ENCODE measurements at places on chromosomes 16 and 17.

DNA sequence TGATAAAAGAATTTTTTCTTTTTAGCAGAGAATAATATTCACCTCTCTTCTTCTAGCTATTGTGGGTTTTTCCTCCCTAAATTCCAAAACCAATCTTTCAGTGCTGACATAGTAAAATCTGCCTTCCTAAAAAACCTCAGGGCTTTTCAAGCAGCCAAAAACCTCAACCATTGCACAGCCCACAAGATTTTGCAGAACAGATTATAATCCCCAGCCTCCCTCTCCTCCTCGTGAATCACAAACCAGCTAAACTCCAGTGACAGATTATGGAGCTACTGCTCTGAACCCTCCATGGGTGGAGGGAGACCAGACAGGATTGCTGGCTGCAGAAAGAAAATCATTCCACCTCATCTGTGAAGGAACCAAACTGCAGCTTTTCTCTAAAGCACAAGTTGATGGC lies 341.6 kb downstream of the SOX9 start:
- DNase-seq, result no peak

GRCh38 chr17:5581655-5582054 lies 2.7 kb downstream of the NLRP1 start:
- DNase-seq, result no peak

DNA sequence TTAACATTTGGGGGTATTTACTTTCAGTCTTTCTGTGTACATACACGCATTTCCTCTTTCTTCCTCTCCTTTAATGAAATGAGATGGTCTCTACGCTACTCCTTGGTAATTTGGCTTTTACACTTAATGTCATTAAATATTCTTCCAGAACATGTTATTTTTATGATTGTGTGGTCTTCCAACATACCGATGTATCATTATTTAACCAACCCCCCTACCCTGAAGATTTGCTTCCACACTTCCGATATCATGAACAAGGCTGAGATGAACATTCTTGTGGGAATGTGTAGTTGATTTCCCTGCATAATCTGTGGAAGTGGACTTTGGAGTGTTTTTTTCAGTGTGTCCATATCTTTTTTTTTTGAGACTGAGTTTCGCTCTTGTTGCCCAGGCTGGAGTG lies 2.3 kb upstream of the PGS1 start:
- DNase-seq, result no peak

- no peak for DNase-seq
These were observed 4.3 kb upstream of the ADAMTS18 start for GRCh38 chr16:77439106-77439505.

DNA sequence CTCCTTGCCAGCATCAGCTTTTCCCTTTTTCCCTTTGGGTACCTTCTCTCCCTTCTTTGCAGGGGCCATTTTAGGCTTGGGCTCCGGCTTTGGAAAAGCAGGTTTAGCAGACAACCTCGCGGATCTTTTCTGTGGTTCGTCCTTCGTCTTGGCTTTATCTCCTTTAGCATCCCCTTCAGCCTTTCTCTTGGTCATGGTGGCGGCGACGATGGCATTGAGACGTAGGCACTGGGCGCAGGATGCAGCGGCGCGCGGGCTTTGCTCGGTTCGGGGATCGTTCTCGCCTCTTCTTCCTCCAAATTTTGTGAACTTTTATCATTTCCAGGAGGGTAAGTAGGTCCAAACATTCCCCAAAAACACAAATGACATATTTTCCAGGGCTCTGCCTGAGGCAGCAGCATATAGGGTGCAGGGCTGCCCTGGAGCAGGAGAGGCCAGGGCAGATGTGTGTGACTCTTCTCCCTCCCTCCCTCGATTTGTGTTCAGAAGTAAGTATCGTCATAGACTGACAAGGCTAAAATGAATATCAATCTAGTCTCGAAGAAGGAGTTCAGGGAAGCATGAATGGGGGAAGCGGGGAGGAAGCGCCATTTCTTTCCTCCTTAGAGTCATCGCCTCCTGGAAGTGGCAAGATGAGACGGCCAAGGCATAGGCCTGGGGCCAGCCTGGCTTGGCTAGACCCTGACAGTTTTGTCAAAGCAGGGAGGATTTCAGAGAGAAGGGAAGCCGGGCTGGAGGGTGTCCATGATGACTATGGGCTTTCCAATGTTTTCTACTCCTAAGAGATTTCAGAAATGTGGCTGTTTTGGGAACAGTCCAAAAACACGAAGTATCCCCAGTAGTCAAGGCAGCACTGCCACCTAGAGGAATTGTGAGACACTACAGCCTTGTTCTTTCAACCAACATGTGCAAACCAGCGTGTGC lies 13.2 kb downstream of the CHCT1 start:
- DNase-seq, result peak; percentile 70

DNA sequence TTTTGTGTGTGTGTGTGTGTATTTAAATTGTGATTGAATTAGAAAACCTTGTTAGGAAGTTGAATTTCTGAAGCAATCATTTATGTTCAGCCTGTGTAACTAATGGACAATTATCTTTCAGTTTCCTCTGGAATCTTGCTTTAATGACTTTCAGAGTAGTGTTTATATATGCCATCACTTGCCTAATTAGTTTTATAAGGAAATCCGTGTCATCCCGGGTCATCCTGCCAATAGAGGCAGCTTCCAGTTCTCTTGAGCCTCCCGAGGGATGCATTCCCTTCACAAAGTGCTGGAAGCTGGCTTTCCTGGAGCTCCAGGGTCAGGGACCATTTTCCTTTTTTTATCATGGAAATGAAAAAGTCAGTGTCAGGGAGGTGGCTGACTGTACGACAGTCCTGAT lies 42.9 kb downstream of the PRKCA start:
- no peak for DNase-seq

DNA sequence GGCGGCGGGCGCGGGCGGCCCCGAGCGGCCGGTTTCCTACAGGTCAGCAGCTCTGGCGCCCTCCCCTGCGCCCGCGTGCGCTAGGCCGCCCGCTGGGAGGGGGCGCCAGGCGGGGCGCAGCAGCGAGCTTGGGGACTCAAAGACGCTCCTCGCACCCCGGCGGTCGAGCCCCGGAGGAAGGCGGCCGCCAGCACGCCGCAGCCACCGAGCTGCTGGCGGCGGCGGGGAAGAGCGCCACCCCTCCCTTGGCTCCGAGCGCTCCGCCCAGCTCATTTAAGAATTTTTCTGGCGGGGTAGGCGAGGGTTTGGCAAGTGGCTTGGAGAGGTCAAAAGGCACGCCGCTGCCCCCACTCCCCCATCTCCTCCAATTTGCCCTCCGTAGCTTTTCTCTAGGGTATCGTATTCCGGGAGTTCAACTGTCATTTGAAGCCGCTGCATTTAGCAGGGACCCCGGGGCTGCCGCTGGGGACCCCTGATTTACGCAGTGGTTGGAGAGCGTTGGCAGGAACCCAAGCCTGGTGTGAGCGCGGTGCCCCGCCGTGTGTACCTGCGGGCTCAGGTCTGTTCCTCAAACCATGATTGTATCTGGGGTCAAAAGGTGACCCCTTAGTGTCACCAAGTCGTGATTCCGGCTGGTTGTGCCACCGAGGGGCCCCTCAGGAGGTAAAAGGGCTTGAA lies 59.5 kb upstream of the GSE1 start:
- peak; percentile 50 for DNase-seq

GRCh38 chr17:32546031-32546444 lies 59.2 kb downstream of the CDK5R1 start:
- DNase-seq, result no peak

- DNase-seq, result no peak
These were observed 5.0 kb upstream of the CETP start for GRCh38 chr16:56956756-56957155.

- peak; percentile 78 for DNase-seq
These were observed 18.4 kb upstream of the ZFP90 start for GRCh38 chr16:68520649-68521086.

DNA sequence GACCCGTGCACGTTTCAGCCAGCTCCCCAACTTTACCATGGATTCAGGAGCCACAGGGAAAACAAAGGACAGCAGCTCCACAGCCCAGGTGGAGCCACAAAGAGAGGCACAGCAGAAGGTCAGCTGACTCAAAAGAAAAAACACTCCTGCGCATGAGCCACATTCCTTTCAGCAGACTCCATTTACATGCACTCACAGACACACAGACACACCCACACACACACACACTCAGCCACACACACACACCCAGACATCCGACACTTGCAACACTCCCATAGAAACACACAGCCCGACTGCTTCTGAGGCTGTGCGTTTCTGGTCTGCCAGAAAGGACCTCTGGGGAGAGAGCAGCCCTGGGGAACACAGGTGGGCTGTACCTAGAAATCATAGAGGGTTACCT lies 2335.5 kb downstream of the TP53TG3F start:
- no peak for DNase-seq

GRCh38 chr17:9020824-9021157 lies 519 bp upstream of the NTN1 start:
- no peak for DNase-seq

- DNase-seq, result no peak
These were observed 25.3 kb downstream of the G6PC3 start for GRCh38 chr17:44095647-44096496.
